ENCODE measurements at places on chromosomes 5 and 9.

DNA sequence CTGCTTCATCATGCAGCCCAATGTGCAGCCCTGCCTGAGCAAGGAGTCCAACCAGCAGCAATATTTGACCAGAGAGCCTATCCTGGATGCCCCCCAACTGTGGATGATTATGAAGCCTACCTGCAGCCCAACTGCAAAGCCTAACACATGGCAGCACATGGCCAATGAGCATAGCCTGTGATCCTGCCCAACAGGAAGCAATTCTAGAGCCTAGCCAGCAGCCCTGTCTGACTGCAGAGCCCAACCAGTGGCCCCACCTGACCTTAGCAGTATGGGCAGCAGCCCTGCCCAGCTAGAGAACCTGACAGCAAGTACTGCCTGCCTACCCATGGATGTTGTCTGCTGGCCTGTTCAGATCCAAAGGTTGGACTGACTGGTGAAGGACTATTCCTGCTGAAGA, 97.3 kb upstream of the SH3GL2 start:
- DNase-seq = no peak

DNA sequence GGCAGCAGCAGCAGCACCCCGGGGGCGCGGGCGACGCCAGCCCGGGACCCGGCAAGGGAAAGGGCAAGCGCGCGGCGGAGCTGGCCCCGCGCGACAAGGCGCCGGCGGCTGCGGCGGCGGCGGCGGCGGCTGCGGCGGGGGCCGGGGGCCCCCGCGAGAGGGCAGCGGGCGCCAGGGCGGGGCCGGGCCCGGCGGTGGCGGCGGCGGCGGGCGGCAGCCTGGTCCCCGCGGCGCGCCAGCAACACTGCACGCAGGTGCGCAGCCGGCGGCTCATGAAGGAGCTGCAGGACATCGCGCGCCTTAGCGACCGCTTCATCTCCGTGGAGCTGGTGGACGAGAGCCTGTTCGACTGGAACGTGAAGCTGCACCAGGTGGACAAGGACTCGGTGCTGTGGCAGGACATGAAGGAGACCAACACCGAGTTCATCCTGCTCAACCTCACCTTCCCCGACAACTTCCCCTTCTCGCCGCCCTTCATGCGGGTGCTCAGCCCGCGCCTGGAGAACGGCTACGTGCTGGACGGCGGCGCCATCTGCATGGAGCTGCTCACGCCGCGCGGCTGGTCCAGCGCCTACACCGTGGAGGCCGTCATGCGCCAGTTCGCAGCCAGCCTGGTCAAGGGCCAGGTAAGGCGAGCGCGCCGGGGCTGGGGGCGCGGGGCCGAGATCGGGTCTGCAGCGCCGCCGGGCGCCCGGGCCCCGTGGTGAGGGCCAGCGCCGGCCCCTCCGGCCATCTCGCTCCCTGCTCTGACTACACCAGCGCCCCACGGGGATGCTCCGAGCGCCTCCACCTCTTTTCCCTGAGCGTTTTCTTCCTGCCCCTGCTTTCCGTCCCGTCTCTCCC, at the start of gene UBE2QL1:
UBE2QL1 (plus strand) TSS at position 238 of the 843 bp plus-strand sequence; CDS start at position 273, 35 bp downstream.
- DNase-seq = peak; percentile 13

DNA sequence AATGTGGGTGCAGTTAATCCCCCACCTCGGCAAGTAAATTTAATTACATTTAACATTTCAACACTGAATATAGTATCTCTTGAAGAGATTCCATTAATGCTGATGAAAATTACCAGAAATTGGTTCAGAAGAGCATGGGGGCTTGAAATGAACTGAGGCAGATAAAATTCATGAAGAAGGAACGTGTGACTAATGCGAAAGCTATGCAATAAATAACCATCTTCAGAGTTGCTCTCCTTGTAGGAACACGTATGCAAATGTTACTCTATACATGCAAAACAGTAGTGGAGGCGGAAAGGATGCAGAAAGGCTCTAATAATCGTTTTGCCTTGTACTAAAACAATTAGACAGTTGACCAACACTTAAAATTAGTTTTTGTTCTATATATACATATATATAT, 320.2 kb downstream of the CTNND2 start:
- no peak for DNase-seq

- peak; percentile 56 for DNase-seq
Measured at GRCh38 chr5:1666812-1667588, 132.6 kb downstream of the MRPL36 start.
